ENCODE measurements at places on chromosomes 5 and 9.

DNA sequence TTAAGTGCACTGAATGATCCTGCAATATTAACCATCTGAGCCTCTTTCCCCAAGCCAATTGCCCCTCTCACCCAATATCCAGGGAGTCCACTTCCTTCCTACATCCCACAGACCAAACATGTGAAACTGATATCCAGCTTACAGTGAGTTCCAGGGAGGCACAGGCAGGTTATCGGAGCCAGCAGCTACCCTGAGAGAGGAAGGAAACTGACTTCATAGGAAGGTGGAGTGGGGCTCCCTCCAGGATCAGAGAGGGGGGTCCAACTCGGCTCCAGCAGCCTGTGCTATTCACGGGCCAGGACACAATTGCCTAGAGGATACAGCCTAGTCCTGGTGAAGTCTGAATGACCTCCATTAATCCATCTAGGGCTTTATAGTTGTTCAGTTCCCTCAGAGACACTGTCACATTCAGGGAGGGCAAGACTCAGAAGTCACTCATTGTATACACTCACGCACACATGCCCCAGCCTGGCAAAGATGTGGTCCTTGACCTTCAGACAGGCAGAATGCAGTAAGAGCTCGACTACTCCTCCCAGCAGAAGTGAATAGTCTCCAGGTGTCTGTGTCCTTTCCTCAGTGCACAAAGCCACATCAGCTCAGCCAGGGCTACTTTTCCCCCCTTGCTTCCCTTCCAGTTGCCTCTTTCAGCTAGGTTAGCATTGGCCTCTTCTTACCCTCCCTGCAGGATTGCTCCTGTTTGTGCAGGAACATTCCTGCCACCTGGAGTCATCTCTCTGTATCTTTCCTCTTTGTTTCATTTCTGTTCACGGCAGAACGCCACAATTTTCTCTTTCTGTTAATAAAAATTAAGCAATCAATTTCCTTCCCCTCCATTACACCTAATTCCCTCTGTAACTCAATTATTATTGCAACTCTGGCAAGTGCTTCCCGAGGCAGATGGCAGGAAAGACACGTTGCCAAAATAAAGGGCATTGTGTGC, 501.7 kb downstream of the ARHGEF28 start:
- DNase-seq: peak; percentile 93

DNA sequence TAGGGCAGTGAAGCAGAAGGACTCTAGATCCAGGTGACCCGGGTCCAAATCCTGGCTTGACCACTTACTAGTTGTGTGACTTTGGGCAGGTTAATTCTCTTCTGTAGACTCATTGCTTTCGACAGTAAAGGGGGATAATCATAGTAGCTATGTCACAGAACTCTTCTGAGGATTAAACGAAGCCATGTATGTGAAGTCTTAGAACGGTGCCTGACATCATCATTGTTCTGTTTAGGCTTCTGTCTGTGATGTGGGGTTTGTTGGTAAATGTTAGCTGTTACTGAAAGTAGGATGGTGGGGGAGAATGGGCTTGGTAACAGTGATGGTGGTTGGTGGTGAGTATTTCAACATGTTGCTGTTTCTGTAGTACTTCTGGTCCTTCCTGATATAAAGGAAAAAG, 73.7 kb downstream of the MAP1B start:
- DNase-seq: no peak

DNA sequence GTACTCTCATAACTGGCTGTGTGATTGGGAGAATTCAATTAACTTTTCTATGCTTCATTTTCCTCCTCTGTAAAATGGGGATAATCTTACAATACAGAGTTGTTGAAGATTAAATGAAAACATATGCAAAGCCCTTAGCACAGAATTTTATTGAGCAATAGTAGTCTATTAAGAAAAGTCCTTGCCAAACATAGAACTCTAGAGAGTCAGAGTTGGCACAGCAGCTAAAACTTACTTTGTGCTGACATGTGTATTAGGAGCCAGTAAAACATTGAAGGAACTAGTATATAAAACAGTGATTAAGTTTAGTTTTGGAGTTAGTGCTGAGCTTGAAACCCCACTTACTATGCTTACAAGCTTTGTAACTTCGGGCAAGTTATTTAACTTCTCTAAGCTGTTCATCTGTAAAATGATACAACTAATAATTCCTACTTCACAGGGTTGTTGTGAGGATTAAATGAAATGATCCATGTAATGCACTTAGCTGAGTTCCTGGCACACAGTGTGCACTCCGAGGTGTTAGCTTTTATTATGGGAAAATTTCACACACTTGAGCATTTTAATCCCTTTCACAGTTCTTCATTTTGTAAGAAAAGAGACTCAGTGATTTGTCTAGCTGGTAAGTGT, 20.0 kb upstream of the GRIN3A start:
- DNase-seq: no peak

DNA sequence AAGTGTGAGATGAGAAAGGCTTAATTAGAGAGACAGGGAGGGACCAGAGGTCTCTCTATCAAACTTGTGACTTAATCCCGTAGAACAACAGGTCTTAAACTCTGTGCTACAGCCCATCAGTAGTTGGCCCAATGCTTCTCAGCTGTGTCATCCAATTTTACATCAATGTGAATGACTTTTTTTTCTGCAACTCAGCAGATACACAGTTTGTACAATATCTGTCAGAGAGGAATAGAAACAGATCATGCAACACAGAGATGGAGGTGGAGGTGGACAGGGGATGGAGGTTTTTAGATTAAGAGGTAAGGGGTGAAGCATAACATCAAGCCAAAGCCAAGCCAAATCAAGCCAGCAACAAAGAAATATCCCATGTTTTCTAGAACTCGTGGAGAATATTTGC, 43.0 kb downstream of the FBXW11 start:
- no peak for DNase-seq

GRCh38 chr9:106350777-106351176, 512.2 kb upstream of the ZNF462 start:
- DNase-seq: no peak

DNA sequence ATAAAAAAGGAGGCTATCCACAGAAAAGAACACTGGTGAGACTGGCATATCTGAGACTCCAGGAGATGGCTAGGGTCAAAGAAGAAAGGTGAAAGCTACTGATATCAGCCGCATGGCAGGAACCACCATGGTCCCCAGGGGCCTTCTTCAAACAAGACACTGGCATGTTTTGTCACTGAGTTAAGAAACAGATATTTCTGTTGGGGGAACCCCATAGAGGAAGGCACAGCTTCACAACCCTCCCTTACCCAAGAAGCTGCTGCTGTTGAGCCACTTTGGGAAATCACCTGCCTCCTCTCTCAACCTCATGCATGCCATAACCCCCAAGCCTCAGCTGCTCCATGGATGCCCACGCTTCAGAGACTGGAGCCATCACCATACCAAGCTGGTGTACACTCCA, 13.3 kb upstream of the BTNL3 start:
- DNase-seq: no peak

- peak; percentile 52 for DNase-seq
Measured at GRCh38 chr9:38380230-38380871, 12.2 kb upstream of the ALDH1B1 start.

All from NCI-H748 treated with DMSO at 0.1 percent for 48 hours (cell line).